ENCODE measurements at places on chromosomes 7 and 10. TPM values are rescaled to one million over a fixed set of nuclear protein-coding genes. Genes with fewer than 3 reads are reported as not detected.
A peak's percentile ranks its signal among the peaks of the same experiment; 100 is the strongest.

GPR85 gene
- total RNA-seq, result 3.4 TPM

SPDYE8 gene
- not detected for total RNA-seq

OR6B1 gene
- not detected for total RNA-seq

GIMAP1 gene
- not detected for total RNA-seq

CLCN1 gene
- 0.56 TPM for total RNA-seq

TSPAN15 gene
- 49.8 TPM for total RNA-seq

SPDYE3 gene
- not detected for total RNA-seq

GPC2 gene
- total RNA-seq, result 530 TPM

MUC3A gene
- 6.3 TPM for total RNA-seq

SPDYE2 gene
- total RNA-seq, result not detected

HMX3 gene
- total RNA-seq, result not detected

- DNase-seq, result peak; percentile 31
Measured at GRCh38 chr7:119175911-119176627, 951.6 kb downstream of the ANKRD7 start.

GRCh38 chr10:1968257-1969033 is 231.1 kb upstream of the ADARB2 start:
- DNase-seq, result no peak

- no peak for DNase-seq
Measured at GRCh38 chr7:151432658-151433521, 7.1 kb downstream of the CRYGN start.

GRCh38 chr10:89923661-89924060 is 222.3 kb downstream of the KIF20B start:
- DNase-seq, result no peak

DNA sequence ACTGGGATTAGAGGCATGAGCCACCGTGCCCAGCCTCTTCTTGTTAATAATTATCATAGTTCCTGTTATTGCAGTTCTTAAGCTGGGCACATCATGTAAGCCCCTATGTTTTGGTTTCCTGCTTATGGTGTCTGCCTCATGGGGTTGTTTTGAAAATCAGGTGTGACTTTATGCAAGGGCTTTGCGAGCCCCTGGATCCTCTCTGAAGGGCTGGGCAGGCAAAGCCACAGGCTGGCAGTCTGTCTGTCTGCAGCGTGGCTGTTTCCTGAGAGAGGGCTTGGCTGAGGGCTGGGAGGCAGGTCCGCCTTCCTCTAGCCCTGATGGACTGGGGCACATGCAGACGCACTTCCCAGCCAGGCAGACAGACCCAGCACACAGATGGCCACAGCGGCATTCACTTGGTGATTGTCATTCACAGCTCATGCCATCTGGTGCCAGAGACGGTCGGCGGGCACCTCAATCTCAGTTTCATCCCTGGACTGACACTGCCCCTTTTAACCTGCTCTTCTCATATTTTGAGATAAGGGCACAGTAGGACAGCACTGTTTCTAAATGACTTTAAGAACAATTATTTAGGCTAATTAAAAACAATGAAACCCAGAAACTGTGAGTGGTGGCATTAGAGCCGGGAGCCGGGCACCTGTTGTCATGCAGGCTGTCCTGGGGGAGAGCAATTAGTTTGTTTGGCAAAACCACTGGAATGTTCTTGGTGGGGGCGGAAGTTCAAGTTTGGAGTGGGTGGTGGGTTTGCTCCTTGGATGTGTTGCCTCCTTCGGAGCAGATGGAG is 35.5 kb downstream of the RBM20 start:
- DNase-seq, result peak; percentile 73

GRCh38 chr10:61628875-61629513 is 33.7 kb upstream of the CABCOCO1 start:
- DNase-seq, result no peak

DNA sequence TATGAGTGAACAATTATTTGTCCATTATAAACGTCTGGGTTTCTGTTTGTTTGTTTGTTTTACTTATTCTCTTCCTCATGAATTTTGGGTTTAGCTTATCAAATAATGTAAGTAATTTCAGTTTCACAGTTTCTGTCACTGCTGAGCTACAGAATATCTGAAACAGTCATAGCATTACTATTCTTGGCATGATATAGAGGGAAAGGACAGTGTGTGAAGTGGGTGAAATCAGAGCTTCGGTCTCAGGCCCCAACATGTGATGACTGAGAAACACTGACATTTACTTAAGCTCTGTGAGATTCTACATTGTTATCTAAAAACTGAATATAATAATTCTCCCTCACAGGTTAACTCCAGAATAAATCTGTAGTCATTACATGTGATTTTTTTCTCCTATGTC is 8.8 kb upstream of the OR6V1 start:
- DNase-seq, result no peak

DNA sequence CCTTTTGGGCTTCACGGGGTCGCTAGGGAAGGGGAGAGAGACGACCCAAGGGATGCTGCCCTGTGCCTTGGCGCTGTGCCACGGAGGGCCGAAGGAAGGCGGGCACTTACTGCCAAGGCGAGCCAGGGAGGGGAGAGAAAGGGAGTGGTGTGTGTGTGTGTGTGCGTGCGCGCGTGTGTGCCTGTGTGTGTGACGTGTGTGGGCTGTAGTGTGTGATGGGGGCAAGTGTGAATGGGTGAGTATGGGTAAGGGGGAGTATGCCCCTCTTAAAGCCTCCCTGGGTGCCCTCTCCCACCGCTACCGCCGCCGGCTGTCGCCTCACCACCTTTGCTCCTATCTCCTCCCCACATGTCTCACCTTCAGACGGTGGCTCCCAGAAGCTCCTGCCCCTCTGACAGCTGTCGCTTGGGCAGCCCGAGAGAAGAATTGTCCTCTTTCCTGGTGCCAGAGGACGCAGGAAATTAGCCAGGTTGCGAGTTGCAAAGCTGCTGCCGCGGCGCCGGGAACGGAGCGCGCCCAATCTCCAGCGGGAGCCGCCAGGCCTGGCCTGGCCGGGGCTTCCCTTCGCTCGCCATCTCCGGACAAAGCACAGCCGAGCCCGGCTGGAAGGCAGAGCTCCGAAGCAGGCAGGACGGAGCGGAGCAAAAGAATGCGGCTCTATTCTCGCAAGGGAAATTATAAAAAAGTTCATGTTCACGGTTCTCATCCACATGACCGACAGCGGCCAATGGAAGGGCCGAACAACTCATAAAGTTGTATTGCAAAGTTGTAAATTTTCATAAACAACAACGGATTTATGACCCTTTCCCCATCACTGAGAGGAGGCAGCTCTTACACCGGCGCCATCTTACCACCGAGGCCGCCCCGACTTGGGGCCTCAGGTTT is at the start of gene HOXA3:
Gene HOXA3, minus strand, starts transcription at position 653 of the 885 bp plus-strand sequence. CDS start 41,943 bp downstream, outside the sequence.
- DNase-seq, result no peak

GRCh38 chr7:15430911-15431310 is 130.9 kb downstream of the AGMO start:
- DNase-seq, result no peak

GRCh38 chr10:26860102-26860442 is 686 bp downstream of the ABI1 start:
- peak; percentile 71 for DNase-seq

DNA sequence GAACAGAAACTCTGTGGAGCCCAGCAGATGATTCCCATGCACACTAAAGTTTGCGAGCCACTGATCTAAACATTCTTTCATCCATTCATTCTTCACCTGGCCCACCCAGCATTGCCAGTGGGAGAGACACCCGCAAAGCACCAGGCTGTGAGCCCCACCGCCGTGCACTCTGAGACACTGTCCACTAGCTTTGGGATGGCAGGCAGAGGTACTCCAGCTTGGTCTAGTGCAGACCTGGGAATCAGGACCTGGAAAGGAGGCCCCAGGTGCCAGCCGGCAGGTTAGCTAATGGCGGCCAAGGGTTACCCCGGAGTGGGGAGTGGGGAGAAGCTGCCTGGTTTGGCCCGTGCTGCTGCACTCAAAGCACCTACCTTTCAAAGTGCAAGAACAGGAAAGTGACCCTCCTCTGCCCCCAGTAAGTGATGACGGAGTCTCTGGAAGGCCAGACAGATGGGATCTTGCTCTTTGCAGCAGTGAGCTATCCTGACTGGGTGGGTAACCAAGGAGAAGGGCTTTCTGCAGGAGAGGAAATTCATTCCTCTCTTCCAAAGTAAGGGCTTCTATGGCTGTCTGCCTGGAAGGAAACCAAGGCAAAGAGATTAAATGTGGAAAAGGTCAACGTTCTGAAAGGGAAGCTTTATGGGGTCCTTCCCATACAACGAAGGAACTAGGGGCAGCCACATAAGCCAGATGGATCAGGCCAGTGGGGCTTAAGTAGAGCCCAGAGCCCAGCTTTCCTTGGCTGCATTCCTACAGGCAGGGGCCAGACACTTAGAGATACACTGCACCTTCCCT is 74.2 kb upstream of the LRRC4 start:
- no peak for DNase-seq

- no peak for DNase-seq
Measured at GRCh38 chr7:68929781-68930261, 668.5 kb upstream of the AUTS2 start.

DNA sequence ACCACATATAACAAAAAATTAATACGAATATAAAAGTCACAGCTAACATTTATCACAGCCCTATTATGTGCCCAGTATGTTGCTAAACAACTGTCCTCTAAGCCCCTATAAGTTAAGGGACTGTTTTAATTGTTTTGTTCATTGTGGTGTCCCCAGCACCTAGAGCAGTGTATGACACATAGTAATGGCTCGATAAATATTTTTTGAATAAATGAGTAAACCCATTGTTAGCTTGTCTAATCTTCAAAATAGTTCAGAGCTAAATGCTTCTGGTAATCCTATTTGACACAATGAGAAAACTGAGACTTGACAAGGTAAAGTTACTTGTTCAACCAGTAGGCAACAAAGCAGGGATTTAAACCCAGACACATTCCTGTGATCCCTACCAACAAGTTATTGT is 78.4 kb upstream of the NEUROD6 start:
- no peak for DNase-seq

DNA sequence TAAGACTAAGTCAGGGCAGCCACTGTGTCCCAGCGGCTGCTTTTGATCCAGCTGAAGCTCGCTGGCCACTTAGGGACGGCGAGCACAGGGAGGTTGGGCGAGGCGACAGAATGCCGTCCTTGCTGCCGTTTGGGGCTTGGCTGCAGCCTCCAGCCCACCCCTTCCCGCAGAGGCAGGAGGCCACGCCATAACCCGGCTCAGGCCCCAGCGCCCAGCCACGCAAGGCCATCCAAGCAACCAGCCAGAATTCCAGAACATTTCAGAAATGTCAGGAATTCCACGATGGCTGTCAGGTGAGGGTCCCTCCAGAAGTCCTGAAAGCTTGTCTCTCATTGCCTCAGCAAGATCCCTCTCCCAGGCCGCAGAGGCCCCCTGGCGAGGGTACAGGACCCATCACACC is 479.1 kb upstream of the FOXK1 start:
- no peak for DNase-seq

GRCh38 chr10:71323407-71323806 is 4.3 kb downstream of the SLC29A3 start:
- no peak for DNase-seq

- DNase-seq, result no peak
Measured at GRCh38 chr7:21690705-21691104, 147.9 kb downstream of the DNAH11 start.

GRCh38 chr10:83539528-83540308 is 599.6 kb upstream of the GHITM start:
- DNase-seq, result peak; percentile 82

DNA sequence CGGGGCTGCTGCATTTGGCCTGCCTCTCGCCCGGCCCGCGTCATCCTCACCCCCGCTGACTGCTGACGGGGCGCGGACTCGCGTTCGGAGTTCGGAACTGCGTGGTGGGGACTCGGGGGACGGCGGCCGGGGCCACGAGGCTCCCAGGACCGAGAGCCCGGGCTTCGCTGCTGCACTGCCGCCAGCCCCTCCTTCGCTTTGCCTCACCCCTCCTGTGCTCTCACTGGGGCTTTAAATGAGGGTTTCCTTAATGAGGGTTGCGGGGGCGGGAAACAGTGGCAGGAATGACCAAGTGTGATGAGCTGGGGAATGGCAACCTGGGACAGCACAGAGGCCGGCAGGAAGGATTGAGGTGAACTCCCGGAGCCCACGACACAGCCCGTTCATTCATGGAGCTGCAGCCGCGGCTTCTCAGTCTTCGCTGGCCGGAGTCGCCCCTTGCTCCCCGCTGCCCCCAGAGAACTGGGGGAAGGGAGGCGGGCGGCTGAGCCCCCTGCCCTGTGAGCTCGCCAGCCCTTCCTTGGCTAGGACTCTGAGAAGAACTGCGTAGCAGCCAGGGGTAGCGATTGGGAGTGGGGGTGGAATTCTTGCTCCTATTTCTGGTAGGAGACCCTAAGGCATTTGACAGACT is 1.5 kb upstream of the LRRC4 start:
- DNase-seq, result peak; percentile 60

DNA sequence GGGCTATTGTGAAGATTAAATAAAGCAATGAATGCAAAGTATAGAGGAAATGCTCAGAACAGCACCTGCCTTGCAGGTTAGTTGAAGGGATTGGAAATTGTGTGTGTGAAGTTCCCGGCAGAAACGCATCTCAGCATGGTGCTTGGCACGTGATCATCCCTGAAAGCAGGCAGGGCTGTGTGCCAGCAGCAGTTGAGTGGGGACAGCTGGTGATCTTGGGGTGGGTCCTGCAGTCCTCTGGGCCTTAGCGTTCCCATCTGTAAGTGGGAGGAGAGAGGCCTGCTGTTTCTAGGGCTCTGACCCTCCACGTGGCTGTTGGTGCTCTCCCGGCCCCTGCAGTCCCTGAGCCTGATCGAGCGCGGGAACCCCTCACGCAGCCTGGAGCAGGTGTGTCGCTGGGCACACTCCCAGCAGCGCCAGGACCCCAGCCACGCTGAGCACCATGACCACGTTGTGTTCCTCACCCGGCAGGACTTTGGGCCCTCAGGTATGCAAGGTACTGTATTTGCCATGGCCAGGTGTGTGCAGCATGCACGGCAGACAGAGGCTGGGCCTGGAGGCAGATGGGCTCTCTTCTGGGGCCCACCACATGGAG is 55.3 kb downstream of the TBATA start:
- no peak for DNase-seq

DNA sequence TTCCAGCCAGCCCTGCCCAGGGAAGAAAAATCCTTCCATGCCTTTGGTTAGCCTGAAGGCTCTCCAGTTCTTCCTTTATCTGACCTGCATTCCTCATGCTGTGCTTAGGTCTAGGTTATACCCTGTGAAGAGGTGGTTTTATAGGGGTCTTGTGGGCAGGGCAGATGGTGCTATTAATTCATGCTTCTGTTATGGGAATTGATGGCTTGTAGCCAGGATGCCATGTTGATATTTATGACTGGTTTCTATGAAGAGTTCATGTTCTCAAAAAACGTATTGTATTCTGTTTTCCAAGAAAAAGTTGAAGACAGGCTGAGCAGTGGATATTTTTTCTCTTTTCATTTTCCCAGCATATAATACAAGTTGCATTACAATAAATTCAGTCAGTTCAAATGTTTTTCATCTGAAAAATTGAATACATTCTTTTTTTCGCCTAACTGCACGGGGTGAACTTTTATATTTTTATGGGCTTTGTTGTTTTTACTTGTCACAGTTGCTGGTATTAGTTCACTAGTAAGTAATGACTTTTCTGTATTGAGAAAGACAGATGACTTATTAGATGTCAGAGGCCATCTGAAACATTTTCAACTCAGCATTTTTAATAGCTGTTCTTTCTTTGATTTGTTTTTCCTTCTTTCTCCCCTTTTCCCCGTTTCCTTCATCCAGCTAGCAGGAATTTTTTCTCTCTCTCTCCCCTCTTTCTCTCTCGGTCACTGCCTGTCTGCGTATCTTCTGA is 322.8 kb downstream of the LRMDA start:
- no peak for DNase-seq

GRCh38 chr10:101060036-101060950 is 1.5 kb upstream of the KAZALD1 start:
- DNase-seq, result peak; percentile 90
